ENCODE measurements at places on chromosomes 3 and 15.

DNA sequence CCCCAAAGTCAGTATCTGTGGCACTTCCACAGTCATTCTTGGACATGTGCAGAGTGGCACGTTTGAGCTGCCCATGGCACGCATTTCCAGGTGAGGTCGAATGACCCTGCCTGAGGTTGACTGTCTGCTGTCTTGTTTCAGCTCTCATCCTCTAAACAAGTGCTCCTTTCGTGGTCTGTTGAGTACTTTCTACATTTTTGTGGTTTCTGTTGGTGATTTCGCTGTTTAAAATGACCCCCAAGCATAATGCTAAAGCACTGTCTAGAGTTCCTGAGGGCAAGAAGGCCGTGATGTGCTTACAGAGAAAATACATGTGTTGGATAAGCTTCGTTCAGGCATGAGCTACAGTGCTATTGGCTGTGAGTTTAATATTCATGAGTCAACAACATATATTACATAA, 40.0 kb upstream of the SAMMSON start:
- no peak for DNase-seq

- DNase-seq = no peak
These were observed 3.4 kb downstream of the PP2D1 start for GRCh38 chr3:20008646-20009045.

DNA sequence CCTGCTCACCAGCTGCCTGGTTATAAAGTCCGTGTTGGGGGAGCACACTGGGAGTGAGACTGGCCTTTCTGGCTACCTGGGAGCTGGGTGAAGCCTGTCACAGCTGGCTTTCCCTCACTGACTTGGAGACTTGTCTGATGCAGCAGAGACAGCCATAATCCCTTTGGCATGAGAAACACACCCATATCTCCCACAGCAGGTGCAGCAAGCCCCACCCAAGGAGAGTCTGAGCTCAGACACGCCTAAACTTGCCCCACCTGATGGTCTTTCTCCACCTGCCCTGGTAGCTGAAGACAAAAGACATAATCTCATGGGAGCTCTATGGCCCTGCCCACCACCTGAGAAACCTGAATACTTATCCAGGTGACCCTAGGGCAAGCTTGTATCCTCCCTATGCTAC, 54.8 kb downstream of the NMD3 start:
- DNase-seq = no peak

- no peak for DNase-seq
These were observed 146.2 kb upstream of the DPH6 start for GRCh38 chr15:35691891-35692867.

- DNase-seq = no peak
These were observed 59.0 kb upstream of the TRPC1 start for GRCh38 chr3:142664819-142665218.

DNA sequence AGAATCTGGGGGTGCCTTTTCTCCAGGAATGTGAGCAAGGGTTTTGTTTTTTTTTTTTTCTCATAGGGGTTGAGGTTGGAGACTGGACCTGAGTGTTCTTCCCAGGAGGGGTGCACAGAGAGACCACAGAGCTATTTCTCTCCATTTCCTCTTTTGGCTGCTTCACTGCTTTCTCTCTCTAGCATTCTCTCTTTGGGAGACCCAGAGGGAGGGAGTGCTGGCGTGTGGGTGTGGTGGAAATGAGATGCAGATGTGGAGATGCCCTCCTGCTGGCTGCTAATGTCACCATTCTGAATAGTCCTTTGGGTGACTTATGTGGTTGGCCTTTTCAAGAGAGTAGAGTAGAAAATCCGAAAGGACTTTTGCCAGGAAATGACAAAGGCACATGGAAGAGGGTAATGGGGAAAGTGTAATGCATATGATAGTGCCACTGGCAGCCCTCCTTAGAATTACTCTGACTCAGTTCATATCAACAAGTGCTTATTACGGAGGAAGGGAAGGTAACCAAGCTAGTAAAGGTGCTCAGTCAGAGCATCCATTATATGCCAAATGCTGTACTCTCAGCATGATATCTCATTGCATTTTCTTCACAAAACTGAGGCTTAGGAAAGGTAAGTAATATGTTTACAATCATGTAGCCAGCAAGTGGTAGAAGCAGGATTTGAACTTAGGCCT, 1.9 kb downstream of the SYN2 start:
- DNase-seq = no peak

GRCh38 chr3:99470841-99471240, 167.6 kb upstream of the COL8A1 start:
- no peak for DNase-seq

DNA sequence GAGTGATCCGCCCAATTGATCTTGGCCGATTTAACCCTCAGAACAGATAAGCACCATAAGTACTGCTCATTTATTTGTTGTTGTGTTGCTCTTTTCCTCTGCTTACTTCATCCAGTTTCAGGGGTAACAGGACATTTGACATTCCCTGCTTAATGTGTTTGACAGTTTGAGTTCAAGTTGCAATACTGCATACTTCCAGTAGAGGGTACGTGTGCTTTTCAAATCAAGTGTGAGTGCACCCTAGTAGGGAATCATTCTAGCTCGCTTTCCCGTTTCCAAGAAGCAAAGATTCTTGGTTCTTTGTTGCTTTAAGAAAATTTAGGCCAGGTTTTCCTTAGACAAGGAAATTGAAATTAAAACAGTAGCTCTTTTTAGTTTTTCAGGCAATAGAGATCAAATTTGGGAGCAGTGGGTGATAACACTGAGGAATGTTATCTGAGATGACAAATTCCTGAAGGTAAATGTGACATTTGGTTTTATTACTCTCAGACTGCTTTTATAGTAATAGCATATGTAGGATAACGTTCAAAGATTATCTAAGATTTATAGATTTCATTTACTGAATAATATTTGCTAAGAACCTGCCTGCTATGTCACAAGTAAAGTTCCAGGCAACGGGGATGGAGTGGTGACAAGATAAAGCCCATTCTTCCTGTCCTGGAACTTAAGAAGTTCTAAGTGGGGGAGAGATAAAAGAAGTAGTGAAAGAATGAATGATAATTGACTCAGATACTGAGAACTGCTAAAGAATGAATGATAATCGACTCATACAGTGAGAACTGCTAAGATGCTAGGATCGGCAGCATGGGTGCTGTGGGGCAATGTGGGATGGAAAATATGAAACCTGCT, 73.3 kb downstream of the SYNPR start:
- DNase-seq = no peak

DNA sequence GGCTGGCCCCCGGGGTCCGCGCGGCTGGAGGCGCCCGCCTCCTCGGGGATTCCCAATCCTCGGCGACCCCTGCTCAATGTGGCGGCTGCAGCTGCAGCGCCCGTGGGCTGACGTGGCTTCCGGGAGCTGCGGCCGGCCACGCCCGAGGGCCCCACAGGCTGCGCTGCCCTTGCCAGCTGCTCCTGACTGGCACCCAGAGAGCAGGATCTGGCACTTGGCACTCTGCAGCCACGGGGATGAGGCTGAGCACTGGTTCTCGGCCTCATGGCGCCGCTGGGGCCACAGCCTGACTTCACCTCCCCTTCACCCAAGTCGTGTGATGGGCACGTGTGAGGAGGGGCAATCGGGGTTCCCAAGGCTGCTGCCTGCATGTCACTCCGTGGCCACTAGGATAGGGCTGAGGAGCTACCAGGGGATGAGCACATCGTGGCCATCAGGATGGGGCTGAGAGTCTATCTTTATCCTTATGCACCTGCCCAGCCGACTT, 267.8 kb upstream of the FRG2C start:
- no peak for DNase-seq

DNA sequence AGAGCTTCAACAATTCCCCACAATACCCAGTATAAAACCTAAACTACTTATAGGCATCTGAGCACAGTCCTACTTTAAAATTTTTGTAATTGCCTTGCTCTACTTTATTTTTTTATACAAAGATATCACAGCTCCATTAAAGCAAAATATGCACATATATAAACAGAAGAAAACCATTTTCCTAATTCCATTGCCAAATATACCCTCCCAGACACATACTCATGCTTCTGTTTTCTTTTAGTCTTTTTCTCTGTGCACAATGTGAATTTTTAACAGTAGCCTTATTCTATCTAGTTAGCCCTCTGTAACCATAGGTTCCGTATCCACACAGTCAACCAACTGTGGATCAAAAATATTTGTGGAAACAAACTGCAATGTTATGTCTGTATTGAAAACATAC, 260.5 kb downstream of the SCAPER start:
- no peak for DNase-seq

All from 8988T (cell line).